ENCODE measurements at places on chromosomes 11 and 22.

DNA sequence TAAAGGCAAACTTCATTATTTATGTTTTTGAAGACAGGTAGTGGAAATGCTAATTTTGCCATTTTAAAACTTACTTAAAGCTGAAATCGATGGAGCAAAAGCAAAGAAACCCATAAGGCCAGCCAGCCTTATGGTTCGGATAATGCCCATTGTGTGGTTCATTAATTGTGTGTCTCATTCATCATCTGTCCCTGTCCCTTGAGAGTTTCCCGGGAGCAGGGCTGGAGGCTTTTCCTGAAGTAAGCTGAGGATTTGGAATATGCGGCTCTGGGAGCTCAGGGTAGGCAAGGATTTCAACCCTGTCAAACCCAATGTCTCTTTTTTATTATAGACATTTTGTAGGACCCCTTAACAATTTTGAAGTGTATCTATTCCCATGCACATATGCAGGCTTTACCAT is 790.0 kb upstream of the KIRREL3 start:
- DNase-seq = no peak

DNA sequence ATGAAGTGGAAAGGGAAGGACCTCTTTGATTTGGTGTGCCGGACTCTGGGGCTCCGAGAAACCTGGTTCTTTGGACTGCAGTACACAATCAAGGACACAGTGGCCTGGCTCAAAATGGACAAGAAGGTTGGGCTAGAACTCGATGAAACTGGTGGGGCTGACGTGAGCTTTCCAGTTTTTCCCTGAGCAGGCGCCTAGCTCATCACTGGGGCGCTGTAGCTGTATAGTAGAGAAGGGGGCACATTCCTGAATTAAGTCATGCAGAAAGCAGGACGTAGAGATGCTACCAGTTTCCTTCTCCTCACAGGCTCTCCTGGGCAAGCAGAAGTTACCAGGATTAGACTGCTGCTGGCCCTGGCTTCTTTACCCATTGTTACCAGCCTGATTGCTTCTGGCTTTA is 33.3 kb downstream of the NF2 start:
- DNase-seq = no peak

DNA sequence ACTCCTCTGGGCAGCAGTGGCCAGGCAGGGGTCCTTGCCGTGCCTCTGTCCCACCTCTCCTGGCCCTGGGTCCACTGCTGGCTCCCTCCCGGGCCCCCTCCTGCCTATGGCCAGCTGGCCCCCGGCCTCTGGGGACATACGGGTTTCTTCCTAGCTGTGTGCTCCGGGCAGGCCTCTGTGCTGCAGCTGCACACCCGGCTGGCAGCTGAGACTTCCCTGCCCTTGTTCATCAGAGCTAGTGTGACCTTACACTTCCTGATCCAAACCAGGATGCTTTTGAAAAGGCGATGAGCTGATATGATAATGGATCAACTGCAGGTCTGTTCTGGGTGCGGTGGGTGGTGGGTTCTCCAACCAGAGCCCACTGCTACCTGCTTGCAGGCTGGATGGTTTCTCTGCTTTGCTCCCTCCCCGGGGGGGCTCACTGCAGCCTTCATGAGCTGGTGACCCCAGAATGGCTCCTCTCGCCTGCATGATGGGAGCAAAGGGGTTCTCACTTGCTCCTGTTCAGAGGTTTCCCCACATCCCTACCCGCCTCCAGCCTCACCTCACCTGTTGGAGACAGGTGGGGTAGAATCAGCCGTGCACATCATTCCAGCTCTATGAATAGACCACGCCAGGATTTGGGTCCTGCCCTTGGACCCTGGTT is 13.3 kb downstream of the B3GAT1 start:
- DNase-seq = peak; percentile 70

- DNase-seq = no peak
These were observed 31.6 kb upstream of the KCNQ1OT1 start for GRCh38 chr11:2731130-2732125.

- no peak for DNase-seq
These were observed 52.3 kb downstream of the SLC36A4 start for GRCh38 chr11:93145390-93145915.

GRCh38 chr11:81886406-81887075 is 847.1 kb downstream of the FAM181B start:
- no peak for DNase-seq

GRCh38 chr22:43828998-43829782 is 17.1 kb upstream of the EFCAB6 start:
- DNase-seq = peak; percentile 11

- DNase-seq = no peak
These were observed 1.8 kb downstream of the ALKBH8 start for GRCh38 chr11:107563702-107564101.

- no peak for DNase-seq
These were observed 873.2 kb downstream of the METTL15 start for GRCh38 chr11:28981381-28981780.

GRCh38 chr22:19199479-19199878 is 20.9 kb upstream of the SLC25A1 start:
- DNase-seq = no peak

GRCh38 chr11:85167038-85167437 is 460.1 kb downstream of the DLG2 start:
- DNase-seq = no peak

GRCh38 chr11:28537822-28538221 is 429.6 kb downstream of the METTL15 start:
- DNase-seq = no peak

DNA sequence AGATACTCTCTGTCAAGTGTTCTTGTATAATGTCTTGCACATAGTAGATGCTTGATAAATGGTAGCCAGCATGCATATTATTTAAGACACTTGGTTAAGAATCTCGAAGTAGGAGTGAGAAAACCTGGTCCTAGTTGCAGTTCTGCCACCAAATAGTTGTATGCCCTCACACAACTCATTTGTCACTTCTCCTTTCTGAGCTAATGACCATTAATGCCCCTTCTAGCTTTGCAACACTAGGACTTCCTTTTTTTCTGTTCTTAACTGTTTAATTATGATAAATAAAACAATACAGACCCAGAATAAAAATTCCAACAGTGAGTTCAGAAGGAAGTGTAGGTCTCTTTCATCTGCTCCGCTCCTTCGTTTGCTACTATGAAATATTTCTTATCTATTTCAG is 453.6 kb downstream of the TMEM135 start:
- DNase-seq = no peak

- no peak for DNase-seq
These were observed 26.0 kb upstream of the CYP2D6 start for GRCh38 chr22:42156598-42156997.

- DNase-seq = no peak
These were observed 34.0 kb upstream of the ALX4 start for GRCh38 chr11:44343778-44344422.

DNA sequence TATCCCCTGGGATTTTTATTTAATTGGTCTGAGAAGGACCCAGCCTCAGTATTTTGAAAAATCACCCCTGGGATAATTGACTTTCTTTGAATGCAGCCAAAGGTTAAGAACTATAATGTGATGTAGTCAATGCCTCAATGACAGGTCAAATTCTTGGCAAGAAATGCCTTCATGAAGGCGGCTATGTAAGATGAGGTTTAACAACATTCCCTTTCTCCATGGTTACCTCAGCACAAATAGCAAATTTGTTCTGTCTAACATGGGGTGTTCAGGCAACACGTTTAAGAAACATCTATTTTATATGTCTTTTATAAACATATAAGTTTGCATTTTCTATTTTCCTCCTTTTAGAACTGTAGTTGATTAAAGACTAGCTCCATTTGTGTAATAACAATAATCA is 5.3 kb downstream of the SLN start:
- no peak for DNase-seq

GRCh38 chr11:26930518-26931247 is 63.2 kb upstream of the FIBIN start:
- DNase-seq = no peak

- DNase-seq = no peak
These were observed 341.6 kb downstream of the CTTN start for GRCh38 chr11:70739811-70740487.

GRCh38 chr11:43282607-43283440 is 29.0 kb upstream of the API5 start:
- no peak for DNase-seq

DNA sequence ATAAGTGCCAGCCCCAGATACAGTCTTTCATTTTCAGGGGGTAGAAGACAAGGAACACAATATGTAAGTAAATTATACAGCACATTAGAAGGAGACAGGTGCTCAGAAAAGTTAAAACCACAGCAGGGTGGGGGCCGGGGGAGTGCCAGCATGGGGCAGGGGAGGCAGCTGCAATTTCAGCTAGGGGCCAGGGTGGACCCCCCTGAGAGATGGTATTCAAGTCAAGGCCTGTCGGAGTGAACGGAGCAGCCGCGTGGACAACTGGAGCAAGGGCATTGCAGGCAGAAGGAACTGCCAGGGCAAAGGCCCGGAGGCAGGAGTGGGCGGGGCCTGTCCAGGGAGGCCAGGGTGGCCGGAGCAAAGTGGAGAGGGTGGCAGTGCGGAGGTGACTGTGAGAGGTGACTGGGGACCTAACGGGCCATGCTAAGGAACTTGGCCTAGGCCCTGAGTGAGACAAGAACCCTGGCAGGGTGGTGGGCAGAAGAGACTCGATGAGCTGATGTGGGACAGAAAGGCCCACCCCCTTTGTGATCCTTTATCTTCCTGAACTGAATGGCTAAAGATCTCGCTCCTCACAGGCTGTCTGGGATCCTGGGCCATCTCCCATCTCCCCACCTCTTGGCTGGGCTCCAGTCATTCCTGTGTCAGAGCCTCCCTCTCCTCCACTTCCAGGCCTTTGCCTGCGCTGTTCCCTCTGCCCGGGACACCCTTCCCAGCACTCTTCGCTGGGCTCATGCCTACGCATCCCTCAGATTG is 22.4 kb upstream of the FLRT1 start:
- DNase-seq = no peak

DNA sequence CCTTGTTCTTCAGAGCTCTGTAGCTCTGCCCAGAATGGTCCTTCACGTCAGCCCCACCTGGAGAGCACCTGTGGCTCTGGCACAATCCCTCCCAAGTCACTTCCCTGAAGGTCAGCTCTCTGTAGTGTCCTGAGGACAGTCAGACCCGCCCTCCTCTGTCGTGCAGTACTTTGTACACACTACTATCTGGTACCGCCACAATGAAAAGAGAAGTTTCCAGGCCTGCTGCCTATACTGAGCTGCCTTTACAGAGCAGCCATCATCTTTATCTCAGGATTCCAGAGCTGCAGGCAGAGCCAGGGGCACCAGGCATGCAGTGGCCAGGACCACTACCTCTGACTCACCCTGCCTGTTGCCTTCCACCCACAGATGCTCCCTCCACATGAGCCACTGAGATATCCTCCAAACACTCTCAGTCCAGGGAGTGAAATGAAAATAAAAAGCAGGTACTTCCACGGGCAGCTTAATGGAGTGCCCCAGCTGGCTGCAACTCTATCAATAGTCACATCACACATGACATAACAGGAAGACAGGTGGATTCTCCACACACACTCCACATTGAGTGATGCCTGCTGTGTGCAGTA is 7.3 kb downstream of the PACSIN2 start:
- DNase-seq = no peak

- DNase-seq = no peak
These were observed 36.1 kb downstream of the GNB1L start for GRCh38 chr22:19818324-19819207.

DNA sequence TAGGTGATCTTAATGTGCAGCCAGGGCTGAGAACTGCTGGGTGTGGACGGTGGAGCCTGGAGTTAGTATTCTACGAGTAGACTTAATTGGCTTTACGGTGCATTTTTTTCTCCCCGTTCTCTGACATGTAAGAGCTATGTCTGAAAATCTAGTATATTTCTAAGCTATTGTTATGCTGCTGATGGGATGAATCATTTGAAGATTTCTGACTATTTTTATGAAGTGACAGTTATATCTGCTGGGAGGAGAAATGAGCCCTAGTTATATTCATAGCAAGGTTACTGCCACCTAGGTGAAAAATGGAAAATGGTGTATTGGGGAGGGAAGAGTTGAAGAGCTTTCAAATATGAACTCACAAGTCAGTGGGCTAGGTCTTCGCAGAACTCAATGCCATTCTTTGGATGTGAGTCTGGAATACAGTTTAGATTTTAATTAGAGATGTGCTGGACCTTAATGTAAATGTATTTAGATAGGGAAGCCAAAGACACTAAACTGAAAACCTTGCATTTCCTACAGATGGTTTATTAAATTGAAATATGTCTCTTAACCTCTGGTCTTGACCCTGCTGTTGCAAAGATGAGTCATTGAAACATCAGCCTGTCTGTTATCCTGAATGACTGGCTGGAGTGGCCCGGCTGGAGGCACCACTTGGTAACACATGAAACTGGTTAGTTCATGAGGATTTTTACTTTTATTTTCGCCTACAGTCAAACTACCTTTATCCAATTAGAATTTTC is 293.7 kb downstream of the DDX10 start:
- DNase-seq = no peak

DNA sequence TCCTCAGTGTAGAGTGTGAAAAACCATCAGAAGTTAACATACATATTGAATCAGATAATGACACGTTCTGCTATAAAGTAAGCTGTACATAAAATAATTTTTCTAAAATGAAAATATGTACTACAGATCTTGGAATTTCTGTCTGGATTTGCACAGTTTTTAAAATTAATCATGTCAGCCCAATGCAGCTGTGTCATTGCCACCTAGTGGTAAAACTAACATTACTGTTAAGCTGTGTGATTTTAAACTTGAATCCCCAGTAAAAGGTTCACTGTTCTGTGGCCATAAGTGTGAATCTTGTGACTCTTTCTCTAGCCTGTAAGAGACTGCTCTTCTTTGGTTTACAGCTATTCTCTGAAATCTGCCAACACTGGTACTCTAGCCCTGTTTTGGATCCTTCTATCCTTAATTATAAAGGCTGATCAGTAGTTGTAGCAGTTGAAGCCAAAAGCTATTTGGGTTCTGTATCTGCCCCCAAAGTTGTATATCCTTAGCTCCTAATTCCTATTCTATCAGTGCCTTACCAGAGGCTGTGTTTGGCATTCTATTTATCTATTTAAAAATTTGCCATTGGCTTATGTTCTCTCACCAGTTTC is 4.0 kb downstream of the JRKL start:
- DNase-seq = peak; percentile 59

DNA sequence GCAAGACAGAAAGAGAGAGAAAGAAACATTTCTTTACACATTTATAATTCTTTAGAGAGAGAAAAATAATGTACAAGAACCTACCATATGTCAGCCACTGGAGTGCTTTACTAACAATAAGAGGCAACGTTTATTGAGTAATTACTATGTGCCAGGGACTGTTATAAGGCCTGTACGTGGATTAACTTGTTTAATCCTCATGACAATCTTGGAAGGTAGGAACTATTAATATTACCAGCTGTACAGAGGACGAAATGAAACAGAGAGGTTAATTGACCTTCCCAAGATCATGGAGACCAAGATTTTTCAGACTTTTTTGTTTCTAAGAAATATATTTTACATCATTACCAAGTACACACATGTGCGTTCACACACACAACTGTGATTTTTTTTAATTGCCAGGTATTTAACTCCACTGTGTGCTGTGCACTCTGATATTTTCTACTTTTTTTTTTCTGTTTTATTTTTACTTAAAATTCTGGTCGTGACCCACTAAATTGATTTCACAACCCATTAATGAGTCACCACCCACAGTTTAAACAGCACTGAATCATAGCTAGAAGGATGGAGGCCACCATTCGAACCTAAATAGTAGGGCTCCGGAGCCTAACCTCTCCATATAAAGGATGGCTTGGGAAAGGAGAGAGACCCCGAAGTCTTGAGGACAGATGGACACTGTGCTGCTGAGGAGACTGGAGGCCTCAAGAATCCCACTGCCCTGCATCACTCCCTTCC is 21.4 kb downstream of the CREB3L1 start:
- DNase-seq = no peak

All from globus pallidus (tissue), 1 donor.